IPS-NIHi11 (cell line): ENCODE measurements at places on chromosomes 5 and 9.
A peak's percentile ranks its signal among the peaks of the same experiment; 100 is the strongest.

GRCh38 chr9:105053209-105053652 lies 125.3 kb upstream of the ABCA1 start:
- DNase-seq = no peak

DNA sequence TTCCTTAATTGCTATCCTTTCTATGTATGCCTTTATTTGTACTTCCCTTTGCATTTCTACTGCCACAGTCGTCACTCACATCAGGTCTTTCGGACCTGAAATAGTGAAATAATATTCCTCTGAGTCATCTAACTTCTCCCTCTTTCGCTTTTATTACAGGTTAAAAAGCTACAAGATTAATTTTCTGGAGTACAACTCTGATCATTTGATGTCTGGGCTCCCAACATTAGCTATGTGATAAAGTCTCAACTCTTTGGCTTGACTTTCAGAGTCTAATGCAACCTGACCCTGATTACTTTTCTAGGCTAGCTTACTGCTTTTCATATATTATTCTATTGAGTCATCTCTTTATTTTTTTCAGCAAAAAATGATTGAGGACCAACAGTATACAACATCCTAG lies 638.8 kb upstream of the WWC1 start:
- DNase-seq = no peak

- no peak for DNase-seq
Measured at GRCh38 chr5:59164041-59164830, 581.4 kb downstream of the RAB3C start.

GRCh38 chr9:130942679-130943078 lies 3.6 kb upstream of the FIBCD1 start:
- no peak for DNase-seq

GRCh38 chr5:52453176-52453575 lies 334.5 kb upstream of the ITGA1 start:
- DNase-seq = no peak

DNA sequence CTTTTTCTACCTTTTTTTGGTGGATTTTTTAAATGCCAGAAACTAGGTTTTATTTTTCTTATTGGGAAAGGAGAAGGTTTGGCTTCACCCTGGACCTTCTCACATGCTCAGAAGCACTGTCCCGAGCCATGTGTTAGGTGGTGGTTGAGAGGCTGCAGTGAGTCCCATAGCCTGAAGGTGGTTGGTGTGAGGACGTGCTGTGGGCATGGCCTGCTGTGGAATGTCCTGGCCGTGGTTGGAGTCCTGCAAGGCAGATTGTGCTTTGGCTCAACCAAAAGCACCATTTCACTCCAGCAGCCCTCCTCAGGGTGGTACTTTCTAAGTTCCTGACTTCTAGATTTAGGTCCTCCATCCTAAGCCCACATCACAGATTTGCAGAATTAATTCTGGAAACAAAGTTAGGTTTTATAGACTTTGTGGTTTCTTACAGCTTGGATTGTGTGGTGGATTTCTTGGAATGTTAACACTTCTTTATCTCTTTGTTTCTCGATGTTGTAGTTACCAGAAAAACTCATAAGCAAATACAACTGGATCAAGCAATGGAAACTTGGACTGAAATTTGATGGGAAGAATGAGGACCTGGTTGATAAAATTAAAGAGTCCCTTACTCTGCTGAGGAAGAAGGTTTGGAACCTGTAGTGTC lies 22.6 kb downstream of the OTULIN start:
- DNase-seq = no peak

DNA sequence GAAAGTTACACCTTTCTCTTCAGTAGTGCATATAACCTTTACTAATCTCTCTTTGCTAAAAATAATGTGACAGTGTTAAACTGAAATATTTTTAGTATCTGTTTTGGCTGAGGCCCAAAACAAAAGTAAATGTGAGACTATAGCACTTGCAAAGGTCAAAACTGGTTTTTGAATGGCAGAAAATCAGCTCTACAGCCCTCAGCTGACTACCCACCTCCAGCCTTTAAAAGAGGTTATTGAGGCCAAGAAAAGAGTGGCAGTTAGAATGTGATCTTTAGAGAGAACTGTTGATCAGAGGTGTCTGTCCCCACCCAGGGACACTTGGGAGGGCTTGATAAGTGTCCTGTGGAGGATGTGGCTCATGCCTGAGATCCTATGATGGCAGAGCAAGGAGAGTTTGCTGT lies 30.9 kb downstream of the PRKACG start:
- DNase-seq = no peak

DNA sequence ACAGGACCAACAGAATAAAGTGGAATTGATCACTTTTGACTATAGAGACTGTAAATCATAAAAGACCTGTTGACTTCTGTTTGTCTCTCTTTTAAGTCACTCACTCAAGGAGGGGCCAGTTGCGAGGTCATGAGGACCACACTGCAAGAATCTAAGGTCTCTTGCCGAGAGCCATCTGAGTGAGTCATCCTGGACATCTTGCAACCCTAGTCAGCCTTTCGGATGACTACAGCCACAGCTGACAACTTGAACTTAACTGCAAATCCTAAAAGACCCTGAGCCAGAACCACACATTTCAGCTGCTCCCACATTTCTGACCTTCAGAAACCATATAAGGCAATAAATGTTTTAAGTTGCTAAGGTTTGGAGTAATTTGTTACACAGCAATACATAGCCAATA lies 129.7 kb upstream of the RAD23B start:
- no peak for DNase-seq

GRCh38 chr9:79817438-79818004 lies 245.8 kb downstream of the TLE4 start:
- no peak for DNase-seq

DNA sequence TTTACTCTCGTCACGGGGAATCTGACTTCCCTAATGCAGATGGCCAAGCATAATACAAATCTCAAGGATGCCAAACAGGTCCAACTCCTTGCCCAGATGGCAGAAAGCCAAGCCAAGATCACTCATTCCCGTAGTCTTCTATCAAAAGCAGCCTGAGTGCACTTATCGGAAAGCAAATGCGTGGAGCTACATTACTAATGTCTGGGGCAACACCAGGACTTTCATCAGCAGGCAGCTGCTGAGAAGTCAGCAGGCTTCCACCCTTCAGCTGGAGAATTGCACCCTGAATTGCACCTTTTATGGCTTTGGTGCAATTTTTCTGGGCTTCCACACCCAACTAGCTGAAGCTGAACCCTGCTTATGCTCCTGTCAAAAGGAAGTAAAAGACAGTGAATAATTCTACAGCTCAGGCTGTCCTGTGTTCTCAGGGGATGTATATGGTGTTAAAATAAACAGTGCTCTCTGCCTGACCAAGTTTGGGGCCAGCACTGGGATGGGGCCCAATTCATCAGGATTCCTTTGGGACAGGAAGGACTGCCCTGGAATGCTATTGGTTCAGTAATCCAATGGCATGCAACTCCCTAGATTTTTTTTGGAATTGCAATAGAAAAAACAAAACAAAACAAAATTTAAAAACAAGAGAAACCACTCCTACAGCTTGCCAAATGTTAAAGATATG lies 92.6 kb downstream of the DPYSL3 start:
- no peak for DNase-seq

DNA sequence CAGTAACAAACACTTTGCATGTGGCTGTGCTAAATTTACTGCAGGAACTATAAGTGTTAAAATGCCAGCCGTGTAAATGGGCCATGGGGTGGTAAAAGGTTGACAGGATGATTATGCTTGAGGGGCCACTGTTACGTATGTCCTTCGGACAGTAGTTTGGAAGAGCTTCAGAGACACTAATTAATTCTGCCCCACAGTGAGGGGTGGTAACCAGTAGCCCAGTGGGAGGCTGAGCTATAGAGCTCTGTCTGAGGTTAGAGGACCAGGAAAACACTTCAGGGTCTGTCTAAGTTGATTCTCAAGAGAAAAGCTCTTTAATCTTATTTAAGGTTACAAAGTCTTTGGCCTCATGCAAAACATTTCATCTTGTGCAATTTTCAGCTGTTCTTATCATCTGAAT lies 176.6 kb downstream of the DMRTA1 start:
- peak; percentile 9 for DNase-seq

- no peak for DNase-seq
Measured at GRCh38 chr5:136808756-136809155, 443.4 kb upstream of the TRPC7 start.

DNA sequence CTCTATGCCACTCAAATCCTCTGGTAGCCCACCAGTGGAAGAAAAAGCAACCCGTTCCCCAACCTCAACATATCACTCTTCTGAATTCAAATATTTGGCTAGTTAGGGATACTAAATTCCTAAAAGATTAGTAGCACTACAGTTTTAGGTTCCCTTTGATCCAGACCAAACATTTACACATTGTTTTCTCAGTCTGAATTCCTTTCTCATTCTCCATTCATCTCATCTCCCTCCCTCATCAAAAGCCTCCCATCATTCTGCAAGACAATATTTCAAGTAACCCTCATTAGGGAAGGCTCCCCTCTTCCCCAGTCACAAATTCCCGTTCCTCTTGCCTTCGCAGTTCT lies 26.3 kb downstream of the ADAM19 start:
- no peak for DNase-seq

- DNase-seq = no peak
Measured at GRCh38 chr5:76292620-76293322, 110.3 kb upstream of the IQGAP2 start.

- peak; percentile 35 for DNase-seq
Measured at GRCh38 chr9:5714501-5715401, 85.8 kb downstream of the RIC1 start.

DNA sequence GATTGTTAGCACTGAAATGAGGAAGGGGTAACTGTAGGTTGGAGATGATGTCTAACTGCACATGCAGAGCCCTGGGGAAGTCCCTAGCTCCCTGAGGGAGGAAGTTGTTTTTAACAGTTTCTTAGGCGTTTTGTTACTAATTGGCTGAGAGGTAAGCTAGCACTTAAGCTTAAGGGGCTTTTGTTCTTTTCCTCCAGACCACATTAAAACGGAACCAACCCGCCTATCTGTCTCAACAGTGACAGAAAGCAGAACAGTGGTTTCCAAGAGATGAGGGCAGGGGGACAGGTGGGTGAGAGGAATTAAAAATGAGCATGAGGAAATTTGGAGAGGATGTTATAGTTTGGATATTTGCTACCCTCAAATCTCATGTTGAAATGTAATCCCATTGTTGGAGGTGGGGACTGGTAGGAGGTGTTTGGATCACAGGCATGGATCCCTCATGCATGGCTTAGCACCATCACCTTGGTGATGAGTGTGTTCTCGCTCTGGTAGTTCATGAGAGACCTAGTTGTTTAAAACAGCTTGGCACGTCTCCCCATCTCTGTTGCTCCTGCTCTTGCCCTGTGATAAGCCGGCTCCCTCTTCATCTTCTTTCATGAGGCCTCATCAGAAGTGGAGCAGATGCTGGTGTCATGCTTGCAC lies 38.9 kb downstream of the LYRM7 start:
- no peak for DNase-seq

DNA sequence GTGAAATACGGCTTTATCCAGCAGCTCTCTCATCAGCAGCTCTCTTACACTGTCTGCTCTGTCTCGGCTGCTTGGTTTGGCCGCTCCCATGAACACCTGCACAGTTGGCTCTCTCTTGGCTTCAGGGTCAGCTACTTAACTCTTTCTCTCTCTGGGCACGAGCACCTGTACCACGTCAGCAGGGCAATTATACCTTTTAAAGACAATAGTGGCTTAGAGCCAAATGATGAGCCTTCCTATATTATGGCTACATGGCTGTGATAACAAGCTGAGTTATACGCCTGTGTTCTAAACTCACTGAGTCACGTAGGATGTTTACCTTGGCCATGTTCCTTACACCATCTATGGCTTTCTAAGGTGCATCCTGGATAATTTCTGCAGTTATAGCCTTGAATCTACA lies 69.2 kb upstream of the CTNND2 start:
- no peak for DNase-seq

- DNase-seq = no peak
Measured at GRCh38 chr9:11735391-11735790, 957.8 kb upstream of the TYRP1 start.

DNA sequence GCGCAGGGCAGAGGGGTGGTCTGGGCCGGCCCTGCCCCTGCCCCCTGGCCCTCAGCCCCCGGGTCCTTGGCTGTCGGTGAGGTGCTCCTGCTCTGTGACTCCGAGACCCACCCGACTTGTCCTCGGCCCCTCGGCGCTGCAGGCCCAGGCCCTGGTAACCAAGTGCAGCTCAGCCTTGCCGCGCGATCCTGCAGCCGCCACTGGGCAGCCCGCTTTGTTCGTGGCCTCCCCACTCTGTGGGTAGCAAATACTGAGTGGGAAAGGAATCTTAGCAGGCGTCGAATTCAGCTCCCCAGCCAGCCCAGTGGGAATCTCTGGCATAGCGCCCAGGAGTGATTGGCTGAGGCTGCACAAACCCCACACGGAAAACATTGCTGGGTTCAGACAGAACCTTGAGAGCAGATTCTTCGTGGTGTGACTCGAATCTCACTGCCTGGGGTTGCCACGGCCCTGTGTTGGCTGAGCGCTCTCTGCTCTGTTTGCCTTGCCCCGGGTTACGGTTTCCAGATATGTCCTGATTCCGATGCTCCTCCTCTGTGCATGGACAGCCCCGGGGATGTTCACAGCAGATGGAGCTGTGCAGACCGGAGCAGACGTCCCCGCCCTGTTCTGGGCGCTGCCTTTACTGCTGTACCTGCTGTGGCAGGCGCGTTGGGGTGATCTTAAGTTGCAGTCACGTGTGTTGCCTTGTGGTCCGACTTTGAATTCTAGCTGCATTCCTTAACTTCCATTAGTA lies 13.4 kb upstream of the EXOC3 start:
- peak; percentile 50 for DNase-seq

DNA sequence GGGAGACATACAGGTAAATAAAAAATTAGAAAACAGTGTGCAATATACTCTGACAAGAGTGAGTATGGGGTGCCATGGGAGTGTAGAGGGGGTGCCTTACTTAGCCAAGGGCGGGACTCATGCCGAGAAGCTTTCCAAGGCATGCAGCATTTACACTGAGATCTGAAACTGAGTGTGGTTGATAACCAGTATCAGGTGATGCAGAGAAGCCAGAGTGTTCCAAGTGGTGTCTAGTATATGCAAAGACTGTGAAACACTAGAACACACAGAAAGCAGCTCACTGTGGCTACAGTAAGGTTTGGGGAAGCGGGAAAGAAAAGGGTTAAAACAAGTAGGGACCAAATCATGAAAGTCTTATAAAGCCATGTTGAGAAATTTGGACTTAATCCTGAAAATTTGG lies 30.5 kb upstream of the ERBIN start:
- no peak for DNase-seq

- DNase-seq = no peak
Measured at GRCh38 chr9:129500161-129500862, 120.6 kb downstream of the C9orf50 start.

DNA sequence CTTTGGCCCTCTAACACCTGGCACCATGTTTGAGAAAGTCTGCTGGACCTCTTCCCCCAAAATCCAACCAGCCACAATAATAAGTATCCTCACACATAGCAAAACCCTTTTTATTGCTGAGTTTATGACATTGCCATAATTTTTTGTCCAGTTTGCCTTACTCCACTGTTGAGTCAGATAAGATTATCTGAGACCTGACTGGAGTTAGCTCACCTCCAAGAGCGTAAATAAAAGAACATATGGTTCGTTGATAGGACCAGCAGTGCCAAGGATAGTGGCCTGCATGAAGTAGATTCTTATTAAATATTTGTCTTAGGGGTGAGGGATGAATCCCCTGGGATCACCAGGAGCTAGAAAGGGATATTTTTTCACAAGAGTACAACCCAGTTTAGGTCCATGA lies 510.6 kb upstream of the MPDZ start:
- no peak for DNase-seq
